ENCODE measurements at places on chromosomes 12 and 14.

GRCh38 chr12:103241184-103241583 lies 254.6 kb downstream of the C12orf42 start:
- no peak for DNase-seq

DNA sequence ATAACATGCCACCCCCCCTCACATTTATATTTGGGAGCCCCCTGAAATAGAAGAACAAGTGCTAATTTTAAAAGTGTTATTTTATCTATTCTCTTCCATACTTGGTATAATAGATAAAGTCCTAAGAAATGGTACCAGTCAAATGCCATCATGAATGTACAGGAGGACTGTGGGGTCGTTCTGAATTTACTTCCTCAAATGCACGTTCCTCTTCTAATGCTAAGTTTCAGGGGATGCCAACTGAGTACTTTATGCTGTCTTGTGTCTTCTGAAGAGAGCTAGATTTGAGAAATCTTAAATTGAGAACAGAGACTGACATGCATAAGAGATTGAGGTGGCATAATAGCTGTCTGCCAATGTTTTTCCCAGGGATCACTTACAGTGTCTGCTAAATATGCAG lies 59.0 kb downstream of the CFAP54 start:
- DNase-seq, result no peak

GRCh38 chr14:37369425-37369824 lies 171.7 kb downstream of the MIPOL1 start:
- DNase-seq, result no peak

- no peak for DNase-seq
These were observed 9.5 kb downstream of the CDKN1B start for GRCh38 chr12:12726555-12727093.

GRCh38 chr12:100403446-100403845 lies 46.6 kb downstream of the SLC17A8 start:
- no peak for DNase-seq

GRCh38 chr12:21718403-21718802 lies 56.1 kb downstream of the KCNJ8 start:
- no peak for DNase-seq

DNA sequence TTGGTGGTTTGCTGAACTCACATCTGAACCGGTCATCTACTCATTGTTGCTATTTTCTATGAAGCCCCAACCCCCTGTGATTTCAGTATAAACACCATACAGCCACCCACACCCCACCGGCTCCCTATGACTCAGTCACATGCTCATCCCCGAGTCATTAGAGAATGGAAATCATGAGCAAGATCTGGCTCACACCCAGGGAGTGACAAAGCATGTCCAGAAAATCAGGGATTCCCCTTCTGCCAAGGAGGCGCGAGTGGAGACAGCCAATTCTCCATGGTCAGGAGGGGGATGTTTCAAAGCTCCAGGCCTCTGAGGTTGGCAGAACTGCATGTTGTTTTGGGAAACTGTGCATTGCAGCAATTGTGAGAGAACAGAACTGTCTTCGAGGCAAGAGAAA lies 657.5 kb upstream of the TBX3 start:
- no peak for DNase-seq

DNA sequence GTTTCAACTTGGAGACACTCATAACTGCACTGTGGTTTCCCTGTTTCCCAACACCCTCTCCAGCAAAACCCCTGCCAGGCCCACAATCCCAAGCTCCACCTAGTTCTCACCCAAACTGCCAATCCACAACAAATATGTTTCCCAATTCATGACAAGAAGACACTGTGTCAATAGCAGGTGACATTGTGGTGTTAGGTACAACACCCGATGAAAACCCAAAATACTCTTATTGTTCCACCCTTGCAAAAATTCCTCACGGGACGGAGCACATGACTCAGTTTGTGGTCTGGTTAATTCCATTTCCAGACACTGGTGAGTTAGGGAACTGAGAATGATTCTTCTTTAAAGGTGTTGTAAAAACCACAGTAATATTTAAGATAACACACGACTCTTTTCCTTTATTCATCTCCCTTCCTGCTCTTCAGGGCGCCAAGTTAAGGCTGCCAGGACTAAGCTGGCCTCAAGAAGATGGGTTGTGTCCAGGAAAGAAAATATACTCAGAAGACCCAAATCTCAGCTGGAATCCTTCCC lies 735.5 kb downstream of the MED13L start:
- DNase-seq, result no peak

DNA sequence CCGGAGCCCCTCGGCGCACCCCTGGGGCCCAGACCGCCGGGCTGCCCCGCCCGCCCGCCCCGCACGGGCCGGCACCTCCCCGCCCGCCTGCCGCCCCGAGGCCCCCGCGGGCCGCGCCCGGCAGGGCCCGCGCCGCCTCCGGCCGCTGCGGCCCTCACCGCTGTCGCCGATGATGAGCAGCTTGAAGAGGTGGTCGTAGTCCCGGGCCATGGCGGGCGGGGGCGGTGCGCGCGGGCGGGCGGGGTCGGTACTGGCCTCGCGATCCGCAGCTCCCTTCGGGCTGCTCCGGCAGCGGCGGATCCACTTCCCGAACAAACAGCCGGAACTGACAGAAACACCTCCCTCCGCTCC lies at the start of gene RAB35:
RAB35 (minus strand) TSS at position 313 of the 351 bp plus-strand sequence; CDS start at position 210, 103 bp downstream.
- no peak for DNase-seq

Measured in anterior cingulate cortex (tissue), 58 donors.